Lung (tissue), 17 donors: ENCODE measurements at places on chromosomes 2 and 18. TPM values are rescaled to one million over a fixed set of nuclear protein-coding genes. Genes with fewer than 3 reads are reported as not detected.

The CENPA gene
- 1.5 TPM for total RNA-seq

GRCh38 chr2:231476920-231477319 lies 12.6 kb upstream of the NCL start:
- DNase-seq, result no peak

- DNase-seq, result no peak
Observed at GRCh38 chr18:37470986-37471385, 94.6 kb downstream of the CELF4 start.

The DLX2 gene
- not detected for total RNA-seq

- DNase-seq, result no peak
Observed at GRCh38 chr2:23617811-23618215, 232.8 kb downstream of the KLHL29 start.
